Smooth muscle cell of the coronary artery (primary cell): ENCODE measurements at places on chromosomes 13 and 19. TPM values are rescaled to one million over a fixed set of nuclear protein-coding genes. Genes with fewer than 3 reads are reported as not detected.

ZNF549 gene
- total RNA-seq, result 4.1 and 9.5 TPM in 2 replicates

DPY19L3 gene
- total RNA-seq, result 21.8 and 29.8 TPM in 2 replicates

COQ8B gene
- 22.8 and 24.0 TPM in 2 replicates for total RNA-seq

SIGLEC9 gene
- total RNA-seq, result not detected in 2 replicates

PGLYRP1 gene
- not detected in 2 replicates for total RNA-seq

KANK3 gene
- 0.23 and 0.30 TPM in 2 replicates for total RNA-seq

SLC25A41 gene
- 0.23 TPM in 1 of 2 replicates, not detected in the other for total RNA-seq
